ENCODE measurements at places on chromosomes 1 and 21.
A peak's percentile ranks its signal among the peaks of the same experiment; 100 is the strongest.

- no peak for DNase-seq
Observed at GRCh38 chr1:19262047-19262446, 10.4 kb downstream of the MRTO4 start.

DNA sequence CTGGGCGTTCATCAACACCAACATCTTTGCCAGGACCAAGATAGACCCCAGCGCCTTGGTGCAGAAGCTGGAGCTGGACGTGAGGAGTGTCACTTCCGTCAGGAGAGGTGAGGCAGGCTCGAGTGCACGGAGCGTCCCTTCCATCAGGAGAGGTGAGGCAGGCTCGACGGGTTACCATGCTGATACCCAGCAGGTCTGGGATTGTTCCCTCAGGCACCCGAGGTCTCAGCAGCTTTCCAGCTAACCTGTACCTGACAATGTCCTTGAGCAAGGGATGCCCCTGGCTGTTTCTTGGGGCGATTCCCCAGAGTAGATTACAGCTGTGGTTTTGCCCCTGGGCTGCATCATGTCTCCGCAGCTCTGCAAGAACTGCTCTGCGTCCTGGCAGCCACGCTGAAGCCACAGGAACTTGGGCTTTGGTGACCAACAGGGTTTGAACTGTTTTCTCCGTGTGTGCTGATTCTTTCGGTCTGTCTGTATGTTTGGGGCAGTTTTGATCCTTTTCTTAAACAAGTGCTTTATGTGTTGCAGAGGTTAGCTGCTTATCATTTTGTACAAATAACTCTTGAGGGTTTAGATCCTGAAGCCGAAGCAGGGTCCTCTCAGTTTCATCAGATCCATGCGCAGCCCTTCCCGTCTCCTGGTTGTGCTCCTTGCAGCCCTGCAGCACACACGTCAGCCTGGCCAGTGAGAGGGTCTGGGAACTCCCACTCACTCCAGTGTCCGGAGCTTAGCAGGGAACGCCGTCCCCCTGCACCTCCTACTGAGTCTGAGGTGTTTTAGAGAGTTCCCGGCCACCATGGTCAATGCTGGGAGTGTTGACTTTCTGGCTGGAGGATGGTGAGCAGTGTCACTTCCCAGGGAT lies 4.1 kb downstream of the SLX9 start:
- no peak for DNase-seq

GRCh38 chr1:10117865-10118264 lies 85.1 kb downstream of the UBE4B start:
- peak; percentile 13 for DNase-seq

- DNase-seq: peak; percentile 24
Observed at GRCh38 chr1:57860325-57860724, 436.5 kb upstream of the DAB1 start.

DNA sequence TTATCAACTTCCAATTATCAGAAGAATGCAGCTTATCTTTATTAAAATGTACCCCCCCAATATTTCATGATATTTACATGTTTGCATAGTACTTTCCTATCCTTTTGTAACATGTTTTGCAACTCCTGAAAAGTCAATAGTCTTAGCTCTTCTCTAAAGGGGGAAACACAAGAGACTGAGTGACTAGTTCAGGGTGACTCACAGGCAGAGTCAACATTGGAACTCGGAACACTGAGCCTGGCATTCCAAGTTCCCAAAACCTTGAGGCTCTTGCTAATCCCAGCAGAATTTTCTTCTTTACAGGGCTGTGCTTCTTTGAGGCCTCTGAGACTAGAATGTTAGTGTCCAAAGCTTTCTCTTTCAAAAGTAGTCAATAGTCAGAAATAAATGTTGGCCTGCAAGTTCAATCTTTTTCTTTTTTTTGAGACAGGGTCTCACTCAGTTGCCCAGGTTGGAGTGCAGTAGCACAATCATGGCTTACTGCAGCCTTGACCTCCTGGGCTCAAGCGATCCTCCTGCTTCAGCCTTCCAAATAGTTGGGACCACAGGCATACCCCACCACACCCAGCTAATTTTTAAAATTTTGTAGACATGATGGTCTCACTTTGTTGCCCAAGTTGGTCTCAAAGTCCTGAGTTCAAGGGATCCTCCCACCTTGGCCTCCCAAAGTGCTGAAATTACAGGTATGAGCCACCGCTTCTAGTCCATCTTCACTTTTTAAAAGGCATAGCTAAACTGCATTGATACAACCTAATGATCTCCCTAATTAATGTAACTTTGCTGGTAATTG lies 37.5 kb downstream of the ZNF281 start:
- DNase-seq: peak; percentile 74

DNA sequence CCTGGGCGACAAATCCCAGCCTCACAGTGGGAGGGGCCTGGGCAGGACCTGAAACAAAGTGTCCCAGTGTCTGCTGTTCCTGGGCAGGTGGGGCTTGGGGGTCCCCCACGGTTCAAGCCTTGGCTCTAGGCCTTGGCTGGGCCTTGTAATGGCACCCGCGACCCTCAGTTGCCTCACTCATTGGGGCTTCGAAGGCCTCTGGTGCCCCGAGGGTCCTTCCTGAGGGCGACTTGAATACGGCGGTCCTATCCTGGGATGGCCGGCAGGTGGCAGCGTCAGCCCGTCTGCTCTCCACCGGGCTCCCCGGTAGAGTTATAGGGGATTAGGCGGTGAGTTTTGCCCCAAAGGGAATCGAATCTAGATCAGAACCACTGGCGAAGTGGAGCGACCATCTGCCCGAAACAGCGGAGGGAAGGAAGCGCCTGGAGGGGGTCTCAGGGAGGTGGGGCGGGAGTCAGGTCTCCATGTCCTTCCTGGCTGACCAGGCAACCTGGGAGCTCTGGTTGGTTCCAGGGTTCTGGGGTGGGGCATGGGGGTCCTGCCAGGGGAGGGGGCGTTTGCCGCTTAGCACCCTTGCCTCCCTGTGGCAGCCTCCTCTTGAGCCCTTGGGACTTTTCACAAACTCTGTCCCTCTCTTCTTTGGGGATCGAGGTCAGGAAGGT lies 2.1 kb upstream of the PEX10 start:
- peak; percentile 81 for DNase-seq

GRCh38 chr1:82466416-82466815 lies 665.7 kb downstream of the ADGRL2 start:
- no peak for DNase-seq

DNA sequence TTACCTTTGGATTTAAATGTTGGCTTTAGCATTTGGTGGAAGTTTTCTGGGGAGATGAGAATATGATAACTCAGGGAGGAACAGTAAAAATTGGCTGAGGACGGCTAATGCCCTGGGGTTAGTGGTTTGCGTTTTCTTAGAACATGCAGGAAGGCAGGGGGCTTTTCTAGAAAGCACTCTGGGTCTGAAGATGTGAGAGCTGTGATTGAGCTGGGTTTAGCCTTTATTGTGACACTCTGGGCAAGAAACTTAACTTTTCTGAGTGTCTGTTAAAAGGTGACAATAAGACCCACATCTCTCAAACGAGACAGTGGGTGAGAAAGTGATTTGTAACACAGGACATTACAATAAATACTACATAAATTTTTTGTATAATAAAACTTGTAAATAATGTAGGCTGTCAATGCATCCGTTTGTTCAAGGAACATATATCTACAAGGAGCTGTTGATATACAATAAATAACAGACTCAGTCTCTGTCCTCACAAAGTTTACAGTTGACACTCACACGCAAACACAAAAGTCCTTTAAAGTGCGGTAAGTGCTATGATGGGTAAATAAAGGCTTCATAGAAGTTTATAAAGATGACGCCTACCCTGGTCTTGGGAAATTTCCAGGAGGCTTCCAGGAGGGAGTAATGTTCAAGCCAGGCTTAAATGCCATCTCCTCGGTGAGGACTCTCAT lies 49.5 kb upstream of the MRPS6 start:
- no peak for DNase-seq

- DNase-seq: no peak
Observed at GRCh38 chr1:11581445-11581991, 72.7 kb downstream of the FBXO2 start.

DNA sequence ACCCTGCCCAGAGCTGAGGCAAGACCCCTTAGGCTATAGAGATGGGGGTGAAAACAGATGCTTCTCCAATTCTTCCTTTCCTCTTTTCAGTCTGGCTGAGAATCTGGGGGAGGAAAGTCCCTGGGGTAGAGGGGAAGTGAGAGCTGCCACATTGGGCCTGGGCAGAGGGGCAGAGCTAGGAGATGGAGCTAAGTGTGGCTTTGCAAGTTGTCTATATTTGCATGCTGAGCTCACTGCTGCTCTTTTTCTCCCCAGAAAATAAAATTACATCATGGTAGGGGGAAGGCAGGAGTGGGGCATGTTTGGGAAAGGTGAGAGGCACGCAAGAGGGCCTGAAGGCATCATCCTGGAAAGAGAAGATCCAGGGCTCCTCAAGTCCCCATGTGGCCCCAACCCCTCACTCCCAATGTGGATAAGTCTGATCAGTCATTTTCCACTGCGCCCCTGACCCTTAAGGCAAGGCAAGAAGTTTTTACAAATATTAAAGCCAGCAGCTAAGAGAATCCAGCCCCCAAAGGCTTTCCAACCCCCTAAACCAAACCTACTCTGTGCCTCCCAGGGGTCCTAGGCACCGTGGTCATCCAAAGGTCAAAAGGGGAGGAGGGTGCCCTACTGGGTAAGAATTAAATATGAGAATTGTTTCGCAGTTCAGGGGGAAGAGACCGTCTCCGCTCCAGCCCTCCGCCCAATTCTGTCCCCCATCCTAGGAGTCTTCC lies 500 bp upstream of the PEA15 start:
- DNase-seq: no peak

- no peak for DNase-seq
Observed at GRCh38 chr21:41873005-41873404, 6.1 kb downstream of the PRDM15 start.

DNA sequence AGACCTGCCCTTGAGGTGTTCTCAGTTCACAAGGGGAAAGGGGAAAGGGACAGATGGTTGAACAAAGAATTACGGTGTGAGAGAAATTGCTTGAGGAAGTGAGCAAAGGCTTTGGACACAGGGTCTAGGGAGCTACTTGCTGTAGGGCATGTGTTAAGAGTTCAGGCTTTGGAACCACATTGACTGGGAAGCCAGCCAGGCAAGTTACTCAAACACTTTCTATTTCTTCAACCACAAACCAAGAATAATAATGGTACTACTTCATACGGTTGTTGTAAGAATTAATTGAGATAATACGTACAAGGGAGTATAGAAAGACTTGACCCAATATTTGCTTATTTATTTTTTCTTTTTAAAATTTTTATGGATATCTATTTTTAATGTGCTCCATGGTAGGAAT lies 26.6 kb downstream of the AK4 start:
- peak; percentile 97 for DNase-seq

- no peak for DNase-seq
Observed at GRCh38 chr21:36839735-36840134, 126.7 kb downstream of the HLCS start.

GRCh38 chr1:22247527-22248245 lies 104.8 kb upstream of the WNT4 start:
- no peak for DNase-seq

- no peak for DNase-seq
Observed at GRCh38 chr1:219379691-219380090, 206.0 kb downstream of the LYPLAL1 start.

GRCh38 chr1:48194801-48195200 lies 27.7 kb upstream of the SLC5A9 start:
- DNase-seq: no peak

DNA sequence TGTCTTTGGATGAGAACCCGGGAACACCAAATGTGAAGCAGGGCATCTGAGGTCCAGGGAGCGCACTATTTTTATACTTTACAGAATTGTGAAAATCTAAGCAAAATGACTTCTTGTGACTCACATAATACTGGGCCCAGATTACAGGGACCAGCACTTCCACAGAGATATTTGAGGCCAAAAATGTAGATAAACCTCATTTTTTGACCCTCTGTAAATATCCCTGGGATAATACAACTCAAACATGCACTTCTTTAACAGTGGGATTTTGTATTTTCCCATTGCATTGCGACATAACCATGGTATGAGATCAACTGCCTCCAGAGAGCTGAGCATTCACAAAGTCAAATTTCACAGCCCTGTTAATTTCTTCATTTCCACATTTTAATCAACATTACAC lies 289.4 kb upstream of the ADGRL4 start:
- DNase-seq: no peak

GRCh38 chr1:162987866-162988265 lies 81.3 kb upstream of the RGS4 start:
- DNase-seq: peak; percentile 55

- no peak for DNase-seq
Observed at GRCh38 chr1:201185527-201186128, 5.0 kb upstream of the IGFN1 start.

- peak; percentile 85 for DNase-seq
Observed at GRCh38 chr1:71049951-71050598, 2.5 kb upstream of the PTGER3 start.

DNA sequence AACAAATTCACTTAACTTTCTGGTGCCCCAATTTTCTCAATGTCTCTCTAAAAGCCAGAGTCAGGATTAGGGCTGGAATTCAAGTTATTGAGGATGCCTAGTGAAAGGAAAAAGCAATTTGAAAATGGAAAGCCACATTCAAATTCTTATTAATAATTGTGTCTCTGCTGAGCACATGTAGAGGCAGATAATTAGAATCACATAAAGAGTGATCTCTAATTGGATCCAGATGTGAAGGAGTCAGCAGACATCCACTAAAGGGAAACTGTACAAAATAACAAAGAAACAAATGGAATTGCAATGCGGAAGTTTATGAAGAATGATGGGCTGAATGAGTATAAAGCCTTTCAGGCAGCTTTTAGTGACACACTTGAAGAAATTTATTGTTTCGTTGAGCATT lies 482.6 kb downstream of the TTLL7 start:
- no peak for DNase-seq

GRCh38 chr1:231882790-231883189 lies 256.2 kb downstream of the DISC1 start:
- DNase-seq: no peak

- no peak for DNase-seq
Observed at GRCh38 chr21:22965455-22966135, 1967.4 kb downstream of the NCAM2 start.

DNA sequence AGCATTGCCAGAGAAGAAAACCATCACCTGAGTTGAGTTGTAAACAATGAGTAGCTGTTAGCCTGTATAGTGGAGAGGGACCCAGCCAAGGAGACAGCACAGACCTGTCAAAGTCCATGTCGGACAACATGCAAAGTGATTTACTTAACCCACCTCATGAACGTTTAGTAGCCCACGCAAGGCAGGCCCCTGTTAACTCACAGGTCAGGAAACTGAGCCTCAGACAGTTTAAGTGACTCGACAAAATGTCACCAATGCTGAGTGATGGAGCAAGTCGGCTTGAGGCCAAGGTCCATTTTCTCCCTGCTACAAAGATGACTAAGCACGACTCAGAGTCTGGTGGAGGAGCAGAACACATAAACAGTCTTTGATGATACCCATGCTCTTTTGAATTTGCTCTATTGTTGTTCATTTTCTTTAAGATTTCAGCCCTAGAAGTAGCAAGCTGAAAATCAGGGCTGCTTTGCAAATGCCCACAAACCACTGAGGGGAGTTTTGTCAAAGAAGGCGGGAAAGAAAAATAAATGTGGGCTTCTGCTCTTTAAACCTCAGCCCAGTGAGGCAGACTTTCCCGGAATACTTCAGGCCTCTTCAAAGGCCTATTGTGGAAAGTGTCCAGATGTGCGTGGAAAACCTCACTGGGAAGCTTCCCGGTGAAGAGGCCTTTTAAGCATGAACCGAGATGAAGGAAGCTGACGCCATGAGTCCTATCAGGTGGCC lies 83.8 kb upstream of the HOOK1 start:
- peak; percentile 94 for DNase-seq

Data from astrocyte of the hippocampus (primary cell).